ENCODE measurements at places on chromosomes 3 and 15. TPM values are rescaled to one million over a fixed set of nuclear protein-coding genes. Genes with fewer than 3 reads are reported as not detected.
A peak's percentile ranks its signal among the peaks of the same experiment; 100 is the strongest.

Gene DAZL
- total RNA-seq, result not detected

Gene GATA2
- 13.3 TPM for total RNA-seq

Gene GOLGA6B
- not detected for total RNA-seq

Gene COL6A5
- not detected for total RNA-seq

Gene NAALADL2
- total RNA-seq, result 4.0 TPM

- no peak overlapping the region for H3K27ac ChIP-seq
- no peak overlapping the region for H3K4me3 ChIP-seq
- H3K27me3 ChIP-seq, result no peaks in the 10 kb centered on the region
These were observed 10.4 kb upstream of the VIPR1 start for GRCh38 chr3:42491881-42492507.

DNA sequence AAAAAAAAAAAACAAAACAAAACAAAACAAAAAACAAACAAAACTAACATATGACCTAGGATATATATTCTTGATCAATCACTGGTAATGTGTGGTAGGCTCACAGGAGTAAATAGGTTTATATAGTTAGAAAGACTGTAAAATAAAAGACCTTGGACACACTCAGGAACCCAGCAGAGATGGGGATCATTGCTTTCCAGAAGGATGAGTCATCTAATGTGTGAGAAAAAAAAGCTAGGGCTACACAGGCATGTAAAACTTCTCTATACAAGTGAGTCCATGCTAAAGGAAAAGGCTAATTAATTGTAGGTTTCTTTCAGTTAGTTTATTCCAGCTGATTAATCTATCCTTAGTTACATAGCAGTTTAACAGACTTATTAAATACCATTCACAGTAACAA is 710.3 kb upstream of the ARPP21 start:
- no peaks in the 10 kb centered on the region for H3K27me3 ChIP-seq
- no peak for DNase-seq
- no peak overlapping the region for H3K4me3 ChIP-seq
- H3K27ac ChIP-seq, result no peak overlapping the region

DNA sequence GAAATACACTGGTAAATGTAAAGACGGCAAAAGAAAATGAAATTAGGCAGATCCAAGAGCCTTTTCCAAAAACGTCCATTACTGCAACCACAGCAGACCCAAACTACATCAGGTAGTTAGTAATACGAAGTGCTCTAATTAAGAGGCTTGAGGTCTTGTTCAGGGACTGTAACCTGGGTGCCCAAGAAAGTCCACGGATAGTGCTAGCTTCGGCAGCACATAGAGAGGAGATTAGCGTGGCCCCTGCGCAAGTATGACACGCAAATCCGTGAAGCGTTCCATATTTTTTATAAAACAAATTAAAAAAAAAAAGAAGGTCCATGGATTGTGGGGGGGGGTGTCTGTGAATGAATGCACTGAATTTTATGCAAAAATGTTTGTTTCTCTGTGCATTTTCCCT is 1.4 kb downstream of the COPB2 start:
- no peaks in the 10 kb centered on the region for H3K36me3 ChIP-seq
- H3K27ac ChIP-seq, result peak overlapping the region; percentile 97
- 0 out of 2 replicates have a peak, but pooled peaks cover 3% of the 10 kb centered on the region for H3K4me1 ChIP-seq
- peak overlapping the region; percentile 17 for H3K4me3 ChIP-seq
- no peak for DNase-seq

GRCh38 chr3:56845505-56845904 is 43.8 kb upstream of the ARHGEF3 start:
- no peak overlapping the region for H3K4me3 ChIP-seq
- DNase-seq, result no peak
- H3K27ac ChIP-seq, result no peak overlapping the region
- no peaks in the 10 kb centered on the region for H3K36me3 ChIP-seq
- H3K27me3 ChIP-seq, result no peaks in the 10 kb centered on the region

Gene CALML4
- total RNA-seq, result 19.5 TPM

GRCh38 chr3:42264399-42265058 is 1.5 kb downstream of the CCK start:
- peak; percentile 73 for DNase-seq
- H3K27me3 ChIP-seq, result no peaks in the 10 kb centered on the region
- H3K4me3 ChIP-seq, result no peak overlapping the region
- no peak overlapping the region for H3K27ac ChIP-seq

DNA sequence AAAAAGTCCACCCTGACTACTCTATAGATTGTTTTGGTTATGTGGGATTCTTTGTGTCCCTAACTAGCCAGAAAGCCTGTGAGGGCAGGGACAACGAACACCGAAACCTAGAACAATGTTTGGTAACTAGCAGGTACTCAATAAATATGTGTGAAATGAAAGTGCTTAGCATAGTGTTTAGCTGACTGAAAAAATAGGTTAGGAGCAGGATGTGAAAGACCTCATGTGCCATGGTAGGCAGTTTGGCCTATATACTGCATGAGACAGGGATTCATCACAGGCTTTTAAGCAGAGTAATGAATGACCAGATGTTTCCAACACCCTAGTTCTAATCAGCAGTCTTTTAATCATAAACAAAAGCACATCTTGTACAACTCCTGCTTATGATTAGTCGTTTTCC is 64.2 kb downstream of the MYO5A start:
- H3K36me3 ChIP-seq, result no peaks in the 10 kb centered on the region
- H3K27ac ChIP-seq, result no peak overlapping the region
- no peaks in the 10 kb centered on the region for H3K4me1 ChIP-seq
- DNase-seq, result no peak
- no peak overlapping the region for H3K4me3 ChIP-seq

- DNase-seq, result no peak
- no peaks in the 10 kb centered on the region for H3K27me3 ChIP-seq
- H3K36me3 ChIP-seq, result no peaks in the 10 kb centered on the region
These were observed 44.0 kb downstream of the SMAD3 start for GRCh38 chr15:67109141-67110034.

Gene SIDT1
- total RNA-seq, result 1.0 TPM

Gene DCLK3
- total RNA-seq, result not detected

Gene LRRN1
- 0.84 TPM for total RNA-seq

Gene MKRN3
- 17.3 TPM for total RNA-seq

DNA sequence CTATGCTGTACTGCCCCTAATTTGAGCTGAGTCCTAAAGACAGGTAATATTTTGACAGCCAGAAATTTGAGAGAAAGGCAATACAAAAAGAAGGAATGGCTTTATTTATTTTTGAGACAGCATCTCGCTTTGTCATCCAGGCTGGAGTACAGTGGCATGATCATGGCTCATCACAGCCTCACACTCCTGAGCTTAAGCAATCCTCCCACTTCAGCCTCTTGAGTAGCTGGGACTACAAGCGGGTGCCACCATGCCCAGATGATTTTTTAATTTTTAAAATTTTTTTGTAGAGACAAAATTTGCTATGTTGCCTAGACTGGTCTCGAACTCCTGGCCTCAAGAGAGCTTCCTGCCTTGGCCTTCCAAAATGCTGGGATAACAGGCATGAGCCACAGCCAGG is 77.4 kb upstream of the SLC4A7 start:
- no peaks in the 10 kb centered on the region for H3K36me3 ChIP-seq
- no peaks in the 10 kb centered on the region for H3K4me1 ChIP-seq
- no peak overlapping the region for H3K27ac ChIP-seq
- no peak overlapping the region for H3K4me3 ChIP-seq

DNA sequence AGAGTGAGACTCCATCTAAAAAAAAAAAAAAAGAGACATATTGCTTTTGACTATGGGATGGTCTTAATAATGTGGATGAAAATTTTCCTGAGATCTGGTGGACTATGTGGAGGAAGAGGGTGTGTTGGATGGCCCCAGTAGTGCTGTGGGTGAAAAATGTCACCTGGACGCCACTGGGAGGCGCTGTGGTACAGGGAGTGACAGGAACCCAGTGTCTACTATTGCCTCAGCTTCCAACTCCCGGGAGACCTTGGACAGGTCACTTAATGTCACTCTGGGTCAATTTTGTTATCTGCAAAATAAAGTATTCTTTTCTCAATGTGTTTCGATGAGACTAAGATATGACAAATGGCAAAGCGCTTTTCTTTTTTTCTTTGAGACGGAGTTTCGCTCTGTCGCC is 27.7 kb upstream of the DCP1A start:
- no peaks in the 10 kb centered on the region for H3K4me1 ChIP-seq
- H3K27ac ChIP-seq, result no peak overlapping the region
- no peaks in the 10 kb centered on the region for H3K36me3 ChIP-seq
- no peak overlapping the region for H3K4me3 ChIP-seq
- peak; percentile 80 for DNase-seq

DNA sequence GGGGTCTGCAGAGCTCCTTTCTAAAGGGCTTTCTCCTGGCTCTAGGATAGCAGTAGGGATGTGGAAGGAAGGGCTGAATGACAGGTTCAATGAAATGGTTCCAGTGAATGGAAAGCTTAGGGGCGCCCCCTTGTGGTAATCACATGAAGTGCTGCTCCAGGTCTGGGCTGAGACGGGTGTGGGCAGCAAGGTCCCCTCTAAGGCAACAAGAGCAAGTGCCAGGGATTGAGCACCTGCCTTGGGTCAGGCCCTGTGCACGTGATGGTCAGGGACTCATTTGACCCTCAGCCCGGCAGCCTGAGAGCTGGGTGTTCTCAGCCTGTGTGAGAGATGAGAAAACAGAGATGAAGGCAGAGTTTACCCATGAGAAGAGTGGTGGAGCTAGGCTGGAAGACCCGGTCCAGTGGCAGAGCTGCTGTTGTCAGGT is 12.1 kb upstream of the CX3CR1 start:
- no peak overlapping the region for H3K4me3 ChIP-seq
- H3K4me1 ChIP-seq, result peaks cover 17% of the 10 kb centered on the region
- no peaks in the 10 kb centered on the region for H3K27me3 ChIP-seq
- H3K36me3 ChIP-seq, result no peaks in the 10 kb centered on the region

DNA sequence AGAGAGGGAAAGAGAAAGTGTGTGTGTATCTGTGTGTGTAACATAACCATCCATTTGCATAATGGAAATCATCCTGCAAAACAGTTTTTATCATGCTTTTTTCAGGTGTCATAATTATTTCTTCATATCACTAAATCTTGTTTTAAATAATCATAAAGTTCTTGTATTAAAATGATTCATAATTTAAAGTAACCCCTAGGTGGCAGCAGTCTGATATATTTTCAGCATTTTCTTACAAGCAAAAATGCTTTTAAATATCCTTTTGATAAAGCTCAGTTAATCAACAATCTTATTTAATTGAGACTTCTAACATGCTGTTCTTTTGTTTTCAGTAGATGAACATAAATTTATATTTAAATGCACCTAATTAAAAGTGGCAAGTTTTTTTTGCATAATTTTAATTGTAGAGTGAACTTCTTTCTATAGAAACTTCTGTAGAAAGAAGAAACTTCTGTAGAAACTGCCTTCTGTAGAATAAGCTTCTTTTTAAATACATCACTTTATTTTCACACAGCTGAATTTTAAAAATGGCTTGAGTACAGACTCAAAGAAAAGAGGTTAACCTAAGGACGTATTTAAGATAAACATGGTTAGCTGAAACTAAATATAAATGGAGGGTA is 72.5 kb downstream of the OPA1 start:
- no peaks in the 10 kb centered on the region for H3K36me3 ChIP-seq
- H3K4me3 ChIP-seq, result no peak overlapping the region
- H3K27me3 ChIP-seq, result no peaks in the 10 kb centered on the region
- DNase-seq, result peak; percentile 6
- H3K4me1 ChIP-seq, result no peaks in the 10 kb centered on the region

Gene EHHADH
- 25.0 TPM for total RNA-seq

Gene HRG
- total RNA-seq, result not detected

DNA sequence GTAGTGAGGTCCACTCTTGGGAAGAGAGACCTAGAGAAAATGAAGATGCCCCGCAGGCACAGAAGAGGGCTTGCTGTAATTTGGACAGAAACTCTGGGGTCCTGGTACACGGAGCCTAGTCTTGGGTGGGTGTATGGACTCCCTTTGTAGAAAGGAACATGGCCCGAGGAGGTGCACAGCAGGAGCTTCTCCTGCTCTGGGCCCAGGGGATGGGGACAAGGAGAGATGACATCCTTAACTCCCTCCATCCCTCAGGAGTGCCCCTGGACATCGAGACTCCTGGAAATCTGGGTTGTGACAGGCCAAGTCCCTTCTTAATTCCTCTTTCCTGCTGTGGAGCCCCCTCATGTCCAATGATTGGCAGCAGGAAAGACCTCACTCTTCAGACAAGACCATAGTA is 29.9 kb upstream of the ABHD2 start:
- no peak for DNase-seq
- no peak overlapping the region for H3K27ac ChIP-seq
- no peaks in the 10 kb centered on the region for H3K4me1 ChIP-seq

DNA sequence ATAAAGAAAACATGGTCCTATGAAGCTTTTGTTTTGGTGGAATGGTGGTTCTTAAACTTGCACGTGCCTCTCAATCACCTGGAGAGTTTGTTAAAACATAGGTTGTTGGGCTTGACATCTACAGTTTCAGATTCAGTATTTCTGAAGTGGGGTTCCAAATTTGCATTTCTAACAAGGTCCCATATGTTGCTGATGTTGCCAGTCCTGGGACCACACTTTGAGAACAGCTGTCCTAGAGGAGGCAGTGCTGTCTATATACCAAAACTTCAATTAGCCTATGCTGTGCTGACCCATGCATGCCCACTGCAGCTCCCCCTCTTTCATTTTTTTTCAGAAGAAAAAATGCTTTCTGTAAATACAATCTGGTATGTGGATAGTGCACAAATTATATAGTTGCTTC is 31.3 kb downstream of the ALCAM start:
- no peaks in the 10 kb centered on the region for H3K27me3 ChIP-seq
- H3K27ac ChIP-seq, result no peak overlapping the region
- H3K4me3 ChIP-seq, result no peak overlapping the region

DNA sequence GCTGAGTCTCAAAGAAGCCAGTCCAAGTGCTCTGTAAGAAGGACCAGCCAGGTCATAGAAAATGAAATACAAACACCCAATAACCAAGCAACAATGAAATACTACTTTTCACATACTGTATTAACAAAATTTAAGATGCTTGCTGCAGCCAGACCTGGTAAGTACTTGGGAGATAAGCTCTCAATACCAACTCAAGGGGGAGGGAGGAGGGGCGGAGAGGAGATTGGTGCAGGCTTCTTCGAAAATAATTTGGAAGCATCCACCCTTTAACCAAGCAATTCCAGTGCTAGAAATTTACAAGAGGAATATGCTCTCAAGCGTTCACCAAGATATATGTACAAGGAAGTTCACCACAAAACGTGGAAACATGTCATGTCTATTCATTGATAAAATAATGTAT is 7.6 kb upstream of the LRRC2 start:
- H3K27me3 ChIP-seq, result no peaks in the 10 kb centered on the region
- H3K27ac ChIP-seq, result peak overlapping the region; percentile 66
- H3K36me3 ChIP-seq, result no peaks in the 10 kb centered on the region
- no peak overlapping the region for H3K4me3 ChIP-seq

GRCh38 chr3:45367453-45367871 is 20.9 kb upstream of the LARS2 start:
- no peak overlapping the region for H3K4me3 ChIP-seq
- no peak overlapping the region for H3K27ac ChIP-seq
- H3K4me1 ChIP-seq, result no peaks in the 10 kb centered on the region
- no peaks in the 10 kb centered on the region for H3K27me3 ChIP-seq

DNA sequence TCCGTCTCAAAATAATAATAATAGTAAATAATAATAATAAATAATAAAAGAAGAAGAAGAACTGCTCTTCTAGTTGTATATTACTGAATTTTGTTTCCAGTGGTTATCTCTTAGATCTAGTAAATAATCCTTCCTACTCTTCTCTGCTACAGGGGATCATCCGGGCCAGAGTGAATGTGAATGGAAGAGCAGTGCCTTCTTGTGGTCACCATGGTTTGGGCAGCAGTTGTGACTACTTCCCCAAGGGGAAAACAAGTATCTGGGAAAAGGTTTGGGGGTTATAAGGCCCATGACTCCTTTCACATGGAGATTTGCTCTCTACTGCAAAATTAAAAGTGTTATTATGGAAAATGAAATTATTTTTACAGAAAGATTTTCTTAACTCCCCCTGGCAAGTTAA is 5.5 kb upstream of the OR5K1 start:
- no peaks in the 10 kb centered on the region for H3K4me1 ChIP-seq
- no peak overlapping the region for H3K4me3 ChIP-seq
- no peaks in the 10 kb centered on the region for H3K36me3 ChIP-seq
- no peak for DNase-seq
- no peaks in the 10 kb centered on the region for H3K27me3 ChIP-seq
- H3K27ac ChIP-seq, result no peak overlapping the region
